ENCODE measurements at places on chromosomes 3 and 15.

- no peak for DNase-seq
Observed at GRCh38 chr3:66744986-66745385, 244.2 kb upstream of the LRIG1 start.

- no peak for DNase-seq
Observed at GRCh38 chr3:150015901-150016300, 45.2 kb upstream of the PFN2 start.

DNA sequence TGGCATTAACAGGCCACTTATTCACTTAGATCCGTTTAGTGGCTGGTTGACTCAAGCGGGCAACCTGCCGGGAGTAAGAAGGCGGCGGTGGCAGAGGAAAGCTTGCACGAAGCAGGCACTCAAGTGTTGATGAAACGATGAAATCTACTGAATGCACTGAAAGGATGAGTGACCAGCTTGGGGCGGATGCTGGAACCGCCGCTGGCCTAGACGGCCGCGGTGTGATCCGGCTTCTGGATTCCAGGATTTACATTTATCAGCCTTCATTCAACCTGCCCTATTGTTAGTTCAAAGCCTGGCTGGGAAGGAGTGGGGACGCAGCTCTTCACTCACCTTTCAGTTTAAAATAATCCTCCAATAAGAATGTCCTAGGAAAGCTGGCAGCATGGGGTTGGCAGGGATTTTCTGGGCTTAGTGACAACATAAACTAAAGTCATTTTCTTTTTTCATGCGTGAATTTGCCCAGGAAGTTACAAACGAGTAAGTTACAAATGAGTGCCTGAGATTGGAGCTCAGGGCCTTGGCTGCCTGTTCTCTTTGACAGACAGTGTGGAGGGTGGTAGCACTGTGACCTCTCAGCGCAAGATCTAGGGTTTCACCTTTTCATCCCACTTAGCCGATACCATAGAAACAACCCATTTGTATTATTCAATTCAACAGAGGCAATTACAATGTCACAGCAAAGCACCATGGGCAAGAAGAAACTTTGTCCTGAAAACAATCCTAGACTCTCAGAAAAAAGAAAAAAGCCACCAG, 1.1 kb upstream of the PLCH1 start:
- DNase-seq, result peak; percentile 3

DNA sequence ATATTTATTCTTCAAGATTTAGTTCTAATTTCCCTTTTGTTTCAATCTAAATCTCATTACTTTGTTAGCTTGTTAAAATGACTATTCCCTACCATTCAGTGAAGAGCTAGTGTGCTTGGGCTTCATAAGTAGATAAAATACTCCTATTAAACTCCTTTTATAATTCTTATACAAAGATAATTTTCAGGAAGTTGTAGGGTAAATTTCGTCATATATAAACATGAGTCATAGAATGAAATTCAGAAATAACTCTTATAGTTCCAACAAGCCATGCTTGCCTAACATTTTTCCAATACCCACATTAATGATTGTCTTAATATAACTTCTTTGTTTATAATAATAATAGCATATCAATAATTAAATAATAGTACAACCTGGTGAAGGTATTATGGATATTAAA, 407.3 kb downstream of the NAALADL2 start:
- no peak for DNase-seq

- no peak for DNase-seq
Observed at GRCh38 chr3:139443186-139443585, 33.1 kb downstream of the RBP2 start.

- DNase-seq, result no peak
Observed at GRCh38 chr3:48065035-48065434, 48.8 kb upstream of the MAP4 start.

Data from activated naive CD4-positive, alpha-beta T cell treated with Interleukin-2 at 50 U/mL for 16 hours (primary cell).